ENCODE measurements at places on chromosomes 4 and X.

DNA sequence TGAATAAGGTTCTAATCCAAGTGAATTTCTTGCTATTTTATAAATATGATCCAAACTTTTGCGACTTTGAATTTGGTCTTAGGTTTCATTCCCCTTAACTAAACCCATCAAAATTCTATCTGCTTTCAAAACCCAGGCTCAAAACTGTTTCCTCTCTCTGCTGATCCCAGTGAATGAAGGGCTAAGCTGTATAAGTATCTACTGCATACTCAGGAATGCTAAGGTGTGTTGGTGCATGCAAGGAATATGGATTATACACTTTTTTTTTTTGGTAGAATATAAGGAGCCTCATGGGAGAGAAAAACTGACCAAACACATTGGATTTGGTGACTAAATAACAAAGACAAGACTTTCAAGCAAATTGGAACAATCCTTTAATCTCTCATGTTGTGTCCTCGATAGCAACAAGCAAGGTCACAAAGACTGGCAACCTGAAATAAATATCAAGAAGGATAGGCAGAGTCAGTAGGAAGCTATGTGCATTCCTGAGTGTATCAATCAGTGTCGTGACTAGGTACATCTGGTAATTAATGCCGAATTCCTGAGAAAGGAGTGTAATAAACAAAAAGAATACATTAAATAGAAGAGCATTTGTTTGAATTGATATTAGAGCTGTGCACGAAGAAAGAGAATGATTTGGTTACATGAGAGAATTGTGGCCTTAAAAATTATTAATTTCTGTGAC lies 74.3 kb upstream of the KCTD8 start:
- no peak for DNase-seq

- DNase-seq, result no peak
These were observed 42.4 kb downstream of the PPP3CA start for GRCh38 chr4:101304916-101305315.

- DNase-seq, result no peak
These were observed 7.6 kb downstream of the MED14 start for GRCh38 chrX:40727581-40728252.

GRCh38 chr4:127604949-127605709 lies 27.6 kb upstream of the INTU start:
- DNase-seq, result peak; percentile 43

DNA sequence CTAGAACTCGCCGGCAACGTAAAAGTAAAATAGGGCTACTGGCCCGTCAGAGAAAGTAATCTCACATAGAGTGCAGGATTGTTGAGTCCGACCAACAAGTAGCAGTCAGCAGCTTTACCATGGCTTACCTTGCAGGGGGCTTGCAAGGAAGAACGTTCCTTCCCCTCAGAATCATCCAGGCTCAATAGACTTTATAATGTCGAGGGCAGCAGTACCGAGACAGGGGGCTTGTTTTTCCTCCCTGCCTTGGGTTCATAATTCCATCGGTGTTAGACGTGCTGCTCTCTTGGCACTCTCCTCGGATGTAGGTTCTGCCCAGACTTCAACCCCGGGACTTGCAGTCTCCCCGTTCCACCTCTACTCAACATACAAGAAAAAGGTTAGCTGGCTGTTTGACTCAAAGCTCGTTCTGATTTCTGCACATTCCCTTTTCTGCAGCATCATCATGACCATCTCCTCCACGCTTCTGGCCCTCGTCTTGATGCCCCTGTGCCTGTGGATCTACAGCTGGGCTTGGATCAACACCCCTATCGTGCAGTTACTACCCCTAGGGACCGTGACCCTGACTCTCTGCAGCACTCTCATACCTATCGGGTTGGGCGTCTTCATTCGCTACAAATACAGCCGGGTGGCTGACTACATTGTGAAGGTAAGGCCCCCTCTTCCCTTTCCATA lies 1.5 kb downstream of the SLC10A4 start:
- no peak for DNase-seq

- DNase-seq, result no peak
These were observed 125.3 kb upstream of the CLNK start for GRCh38 chr4:10809905-10810304.

DNA sequence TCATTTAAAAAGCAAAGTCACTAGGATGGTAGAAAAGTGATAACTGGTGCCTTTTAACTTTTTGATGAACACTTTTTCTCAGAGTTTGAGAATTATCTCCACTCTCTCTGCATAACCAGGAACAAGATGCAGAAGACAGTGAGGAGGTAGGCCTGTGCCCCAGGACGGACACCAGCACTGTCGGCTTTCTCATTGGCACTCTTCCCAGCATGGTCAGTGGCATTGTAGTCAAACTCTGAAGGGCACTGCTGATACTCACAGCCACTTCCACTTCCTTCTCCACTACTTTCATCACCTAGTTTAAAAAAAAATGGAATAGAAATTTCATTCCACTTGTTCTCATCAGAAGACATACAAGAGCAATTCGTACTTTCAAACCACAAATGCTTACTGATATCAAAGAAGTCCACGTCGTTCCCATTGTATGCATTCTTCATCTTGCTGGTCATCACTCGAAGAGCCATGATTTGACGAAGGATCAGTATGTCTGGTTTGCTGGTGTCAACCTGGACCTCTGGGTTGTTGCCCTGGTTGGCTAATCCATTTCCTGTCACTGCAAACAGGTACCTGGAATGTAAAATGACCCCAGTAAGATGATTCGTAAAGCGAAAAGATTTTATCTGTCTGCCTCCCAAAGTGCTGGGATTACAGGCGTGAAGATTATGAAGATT lies 84.8 kb upstream of the TFDP3 start:
- DNase-seq, result no peak

- no peak for DNase-seq
These were observed 6.8 kb upstream of the BCOR start for GRCh38 chrX:40104630-40104984.

DNA sequence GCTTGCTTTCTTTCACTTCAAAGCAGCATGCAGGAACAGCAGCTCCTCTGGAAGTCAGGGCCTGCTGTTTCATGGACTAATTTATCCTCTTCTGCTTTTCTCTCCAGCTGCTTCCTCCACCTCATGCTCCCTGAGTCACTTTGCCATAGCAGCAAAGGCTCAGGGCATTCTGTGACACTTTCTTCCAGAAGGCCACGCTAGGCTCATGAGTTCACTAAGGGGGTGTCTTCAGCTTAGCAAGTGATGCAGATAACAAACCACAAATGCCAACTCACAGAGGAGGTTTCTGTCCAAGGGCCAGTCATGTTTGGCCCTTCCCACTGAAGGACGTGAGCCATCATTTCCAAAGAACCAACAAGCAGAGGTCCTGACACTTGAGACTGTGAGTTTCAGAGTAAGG lies 200.2 kb downstream of the ADGRA3 start:
- no peak for DNase-seq

GRCh38 chr4:95515589-95515988 lies 33.2 kb downstream of the UNC5C start:
- DNase-seq, result peak; percentile 13

DNA sequence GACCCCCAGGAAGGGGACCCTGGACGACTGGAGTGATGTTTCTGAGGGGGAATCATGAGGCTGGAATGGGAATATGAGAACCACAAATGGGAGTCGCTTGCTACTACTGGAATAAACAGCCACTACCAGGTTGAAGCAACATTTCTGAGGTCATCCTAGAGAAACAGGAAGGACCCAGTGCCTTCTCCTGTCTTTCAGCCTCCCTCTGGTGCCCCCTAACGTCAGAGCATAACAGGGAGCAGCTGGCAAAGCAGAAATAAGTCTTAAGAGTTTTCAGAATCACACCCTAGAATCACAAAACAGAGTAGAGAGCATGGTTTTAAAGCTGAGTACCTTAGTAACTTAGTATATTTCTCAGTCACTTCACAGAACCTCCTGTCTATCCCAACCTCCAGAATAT lies 347.8 kb upstream of the PITX2 start:
- DNase-seq, result no peak

DNA sequence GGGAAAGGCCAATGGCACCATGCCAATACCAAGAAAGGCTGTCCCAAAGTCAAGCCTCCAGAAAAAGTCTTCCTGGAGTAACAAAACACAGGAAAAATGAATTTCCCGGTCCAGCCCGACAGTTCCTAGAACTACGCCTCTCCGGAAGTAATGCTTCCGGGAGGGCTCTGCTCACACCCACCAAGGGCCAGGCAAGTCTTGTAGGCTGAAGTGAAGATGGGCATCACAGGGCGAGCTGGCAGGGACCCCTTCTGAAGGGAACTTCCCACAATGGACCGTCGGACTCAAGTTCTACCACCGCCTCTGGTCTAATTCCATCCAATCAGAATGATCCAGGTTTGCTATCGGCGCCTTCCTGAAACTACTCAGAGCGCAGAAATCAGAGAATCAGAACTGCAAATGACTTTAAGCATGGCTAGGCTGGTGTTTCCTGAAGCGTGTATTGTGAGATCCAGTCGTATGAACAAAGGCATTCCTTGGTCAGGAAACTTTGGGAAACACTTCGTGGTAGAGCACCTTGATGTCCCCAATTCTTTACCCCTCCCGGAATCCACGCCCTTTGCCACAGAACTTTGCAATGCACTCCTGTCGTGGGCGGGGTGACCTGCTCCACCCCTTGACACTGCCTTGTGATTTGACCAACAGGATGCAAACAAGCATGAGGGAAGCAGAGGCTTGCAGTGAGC lies 127.8 kb downstream of the BCOR start:
- DNase-seq, result no peak

DNA sequence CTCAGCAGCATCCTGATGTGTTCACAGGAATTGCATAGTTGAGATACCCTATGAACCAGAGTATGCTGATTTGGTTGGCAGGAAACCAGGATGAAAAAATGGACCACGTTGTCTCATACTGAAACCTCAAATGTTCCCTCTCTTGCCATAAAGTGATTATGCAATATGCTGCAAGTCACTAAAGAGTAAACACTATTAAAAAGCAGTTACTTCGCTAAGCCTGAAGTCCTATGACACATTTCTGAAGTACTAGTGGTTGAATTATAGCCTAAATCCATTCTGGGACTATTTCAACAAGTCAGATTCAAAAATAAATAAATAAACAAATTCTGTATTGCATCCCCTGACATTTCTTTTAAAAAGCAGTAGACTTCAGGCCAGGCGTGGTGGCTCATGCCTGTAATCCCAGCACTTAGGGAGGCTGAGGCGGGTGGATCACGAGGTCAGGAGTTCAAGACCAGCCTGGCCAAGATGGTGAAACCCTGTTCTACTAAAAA lies 106.0 kb upstream of the NAP1L5 start:
- DNase-seq, result no peak

DNA sequence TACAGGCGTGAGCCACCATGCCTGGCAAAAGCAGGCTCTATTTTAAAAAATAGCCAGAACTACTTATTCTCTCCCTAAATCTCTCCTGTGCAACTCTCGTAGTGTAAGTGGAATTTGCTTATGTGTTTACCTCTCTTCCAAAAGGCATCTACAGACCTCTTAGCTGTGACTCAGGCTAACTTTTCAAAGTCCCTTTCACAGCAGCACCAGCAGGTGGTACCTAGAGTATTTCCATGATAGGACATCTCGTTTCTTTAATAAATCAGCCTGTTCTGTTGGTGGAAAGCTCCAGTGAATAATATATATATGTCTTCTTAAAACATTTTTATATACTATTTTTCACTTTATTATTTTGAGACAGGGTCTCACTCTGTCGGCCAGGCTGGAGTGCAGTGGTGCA lies 89.0 kb downstream of the NSUN7 start:
- DNase-seq, result no peak

- DNase-seq, result no peak
These were observed 155.4 kb upstream of the FAM9B start for GRCh38 chrX:9189286-9189685.

- no peak for DNase-seq
These were observed 70.2 kb downstream of the DOCK11 start for GRCh38 chrX:118565853-118566252.

DNA sequence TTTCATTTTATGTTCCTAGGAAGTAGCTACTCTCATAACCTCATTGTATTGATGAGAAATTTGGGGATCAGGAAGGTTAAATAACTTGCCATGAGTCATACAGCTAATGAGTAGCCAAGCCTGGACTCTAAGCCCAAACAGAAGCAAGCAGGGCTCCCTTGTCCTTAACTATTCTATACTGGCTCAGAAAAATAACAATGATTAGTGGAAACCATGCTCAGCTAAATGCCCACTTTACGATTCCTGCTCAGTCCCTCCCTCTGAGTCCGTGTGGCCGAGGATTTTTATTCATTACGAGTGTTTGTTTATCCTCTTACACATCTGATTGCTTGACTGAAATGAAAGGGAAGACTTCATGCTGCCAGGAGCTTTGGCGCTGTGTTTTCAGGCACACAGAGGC lies 100.9 kb downstream of the SLC34A2 start:
- no peak for DNase-seq

DNA sequence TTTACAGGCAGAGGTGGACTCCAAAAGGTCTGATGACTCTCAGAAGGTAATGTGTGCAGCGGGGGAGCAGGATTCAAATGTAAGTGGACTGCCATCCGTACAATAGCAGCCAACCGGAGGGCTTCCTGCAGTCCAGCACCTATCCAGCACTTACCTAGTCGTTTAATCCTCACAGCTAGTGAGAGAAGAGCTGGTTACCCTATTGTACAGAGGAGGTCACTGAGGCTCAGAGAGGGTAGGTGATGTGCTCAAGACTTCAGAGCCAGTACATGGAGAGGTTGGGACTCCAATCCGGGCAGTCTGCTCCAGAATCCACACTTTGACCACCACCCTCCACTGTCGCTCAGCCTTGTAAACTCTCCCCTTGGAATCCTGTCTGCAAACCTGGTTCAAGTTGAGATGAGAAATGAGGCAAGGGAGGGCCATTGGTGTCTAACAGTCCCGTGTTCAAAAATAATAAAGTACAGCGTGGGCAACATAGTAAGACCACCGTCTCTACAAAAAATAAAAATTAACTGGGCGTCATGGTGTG lies 22.5 kb upstream of the JAKMIP1 start:
- no peak for DNase-seq

DNA sequence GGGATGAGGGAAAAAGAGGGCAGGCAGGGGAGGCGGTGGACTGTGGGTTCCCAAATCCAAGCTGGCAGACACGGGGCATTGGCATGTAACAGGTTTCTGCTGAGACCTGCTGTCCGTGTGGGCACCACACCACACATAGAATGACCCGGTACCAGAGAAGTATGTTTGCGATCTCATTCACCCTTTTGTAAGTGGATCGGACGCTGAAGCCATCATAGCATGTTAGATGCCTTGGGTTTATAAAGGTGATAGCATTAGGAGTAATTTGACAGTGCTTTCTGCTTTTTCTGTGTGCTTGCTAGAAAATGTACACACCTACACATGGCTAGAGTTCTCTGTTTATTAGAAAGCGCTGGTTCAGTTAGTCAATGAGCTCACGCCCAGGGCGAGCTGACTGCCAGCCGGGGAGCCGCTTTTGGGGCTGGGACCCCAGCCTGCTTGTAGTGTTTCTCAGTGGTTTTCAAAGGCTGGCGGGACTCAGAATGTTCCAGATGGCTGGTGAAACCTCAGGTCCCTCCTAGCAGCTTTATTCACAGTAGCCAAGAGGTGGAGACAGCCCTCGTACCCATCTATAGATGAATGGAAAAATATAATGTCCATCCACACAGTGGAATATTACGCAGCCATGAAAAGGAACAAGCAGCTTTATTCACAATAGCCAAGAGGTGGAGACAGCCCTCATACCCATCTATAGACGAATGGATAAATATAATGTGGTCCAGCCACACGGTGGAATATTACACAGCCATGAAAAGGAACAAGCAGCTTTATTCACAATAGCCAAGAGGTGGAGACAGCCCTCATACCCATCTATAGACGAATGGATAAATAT lies 579 bp downstream of the IL3RA start:
- no peak for DNase-seq
